ENCODE measurements at places on chromosomes 16 and 17. TPM values are rescaled to one million over a fixed set of nuclear protein-coding genes. Genes with fewer than 3 reads are reported as not detected.

CHRNB1 gene
- 5.6 TPM for total RNA-seq

DNA sequence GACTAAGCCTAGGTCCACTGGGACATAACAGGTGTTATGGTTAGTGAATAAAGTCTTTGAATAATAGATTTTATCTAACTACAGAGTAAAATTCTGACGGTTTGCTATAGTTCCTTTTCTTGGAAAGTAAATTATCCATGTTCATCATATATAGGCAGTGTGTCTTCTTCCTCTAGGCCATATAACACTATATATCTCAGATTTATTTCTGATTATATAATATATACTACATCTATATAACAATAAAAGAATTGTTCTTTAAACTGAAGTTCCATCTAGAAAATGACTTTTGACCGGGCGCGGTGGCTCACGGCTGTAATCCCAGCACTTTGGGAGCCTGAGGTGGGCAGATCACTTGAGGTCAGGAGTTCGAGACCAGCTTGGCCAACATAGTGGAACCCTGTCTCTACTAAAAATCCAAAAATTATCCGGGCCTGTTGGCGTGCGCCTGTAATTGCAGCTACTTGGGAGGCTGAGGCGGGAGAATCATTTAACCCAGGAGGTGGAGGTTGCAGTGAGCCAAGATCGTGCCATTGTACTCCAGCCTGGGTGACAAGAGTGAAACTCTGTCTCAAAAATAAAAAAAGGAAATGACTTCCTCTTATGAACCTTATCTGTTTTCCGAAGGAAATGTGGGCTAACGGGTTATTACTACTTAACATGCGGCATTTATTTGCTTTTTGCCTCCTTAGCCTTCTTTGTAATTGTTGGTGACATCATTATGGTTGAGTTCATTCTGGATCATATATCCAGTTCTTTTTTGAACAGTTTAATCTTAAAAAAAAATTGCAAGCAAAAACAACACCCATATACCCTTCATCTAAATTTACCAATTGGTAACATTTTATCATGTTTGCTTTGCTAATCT, 29.2 kb downstream of the NOL11 start:
- DNase-seq = no peak

GRCh38 chr16:85172455-85173145, 60.3 kb upstream of the CIBAR2 start:
- peak; percentile 41 for DNase-seq

USP31 gene
- 5.6 TPM for total RNA-seq

GRCh38 chr17:54898576-54898975, 2.1 kb upstream of the TOM1L1 start:
- peak; percentile 40 for DNase-seq

TMIGD1 gene
- not detected for total RNA-seq

RNF43 gene
- total RNA-seq = under 0.01 TPM

HYDIN gene
- 1.3 TPM for total RNA-seq

GRCh38 chr17:63491977-63492618, 15.2 kb downstream of the ACE start:
- no peak for DNase-seq

DNA sequence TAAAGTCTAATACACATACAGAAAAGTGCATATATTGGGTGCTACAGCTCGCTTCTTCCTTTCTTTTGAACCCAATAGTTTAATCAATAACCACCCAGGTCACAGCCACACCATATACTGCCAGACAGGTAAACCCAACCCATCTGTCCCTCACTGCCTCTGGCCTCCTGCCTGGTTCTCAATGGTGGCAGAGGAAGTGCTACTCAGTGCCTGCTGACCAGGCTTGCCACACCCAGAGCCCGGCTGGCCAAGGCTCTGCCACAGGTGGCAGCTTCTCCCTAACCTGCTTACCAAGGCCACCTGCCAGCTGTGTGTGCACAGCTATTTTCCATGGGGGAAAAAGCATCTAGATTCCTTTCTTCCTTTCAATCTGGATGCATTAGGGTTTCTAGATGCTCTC, 584 bp downstream of the PMP22 start:
- no peak for DNase-seq

MYH3 gene
- 0.50 TPM for total RNA-seq

Data from fibroblast of lung (primary cell).